Peyer's patch (tissue), 4 donors: ENCODE measurements at places on chromosomes 11 and 22. TPM values are rescaled to one million over a fixed set of nuclear protein-coding genes. Genes with fewer than 3 reads are reported as not detected.

DNA sequence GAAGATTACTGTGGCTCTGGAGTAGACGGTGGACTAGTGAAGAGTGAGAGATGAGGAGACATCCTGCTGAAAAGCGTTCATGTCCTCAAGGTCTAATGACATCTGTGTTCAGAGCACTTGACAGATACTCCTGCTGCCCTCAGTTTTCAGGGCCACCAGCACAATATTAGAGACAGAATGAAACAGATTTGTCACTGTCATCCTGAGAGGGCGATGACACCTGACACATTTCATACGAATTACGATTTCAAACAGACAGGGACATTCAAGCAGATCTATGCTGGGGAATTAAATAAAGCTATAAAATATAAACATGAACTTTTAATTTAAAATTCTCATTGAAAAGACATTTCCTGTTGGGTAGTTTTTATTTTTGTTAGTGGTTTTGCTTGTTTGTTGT lies 29.1 kb downstream of the SVIP start:
- DNase-seq, result no peak

- no peak for DNase-seq
Observed at GRCh38 chr22:37334859-37335805, 52.8 kb downstream of the CYTH4 start.

DNA sequence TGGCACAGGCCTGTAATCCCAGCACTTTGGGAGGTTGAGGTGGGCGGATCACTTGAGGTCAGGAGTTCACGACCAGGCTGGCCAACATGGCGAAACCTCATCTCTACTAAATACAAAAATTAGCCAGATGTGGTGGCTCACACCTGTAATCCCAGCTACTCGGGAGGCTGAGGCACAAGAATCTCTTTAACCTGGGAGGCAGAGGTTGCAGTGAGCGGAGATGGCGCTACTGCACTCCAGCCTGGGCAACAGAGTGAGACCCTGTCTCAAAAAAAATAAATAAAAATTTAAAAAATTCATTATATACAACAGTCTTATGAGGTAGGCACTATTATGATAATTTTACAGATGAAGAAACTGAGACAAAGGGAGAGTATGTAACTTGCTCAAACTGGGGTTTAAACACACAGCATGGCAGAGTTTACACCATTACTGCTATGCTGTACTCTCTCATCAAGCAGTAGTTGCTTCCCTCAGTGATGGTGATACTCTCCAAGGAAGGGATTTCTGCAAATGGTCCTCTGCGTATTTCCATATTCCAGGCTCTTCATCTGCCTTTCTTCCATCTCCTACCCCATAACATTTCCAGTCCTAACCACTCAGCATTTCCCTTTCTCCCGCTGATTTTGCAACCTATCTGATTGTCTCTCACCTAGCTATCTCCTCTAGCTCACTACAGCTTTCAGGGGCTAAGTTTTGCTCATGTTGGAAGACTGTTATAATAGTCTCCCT lies 95.3 kb downstream of the CCDC83 start:
- DNase-seq, result no peak

- DNase-seq, result no peak
Observed at GRCh38 chr11:78795621-78796261, 221.1 kb upstream of the NARS2 start.

OR51E2 gene
- not detected for total RNA-seq

NXPE1 gene
- 6.6 TPM for total RNA-seq

INPP5J gene
- 18.2 TPM for total RNA-seq
